ENCODE measurements at places on chromosomes 4 and X. TPM values are rescaled to one million over a fixed set of nuclear protein-coding genes. Genes with fewer than 3 reads are reported as not detected.

DNA sequence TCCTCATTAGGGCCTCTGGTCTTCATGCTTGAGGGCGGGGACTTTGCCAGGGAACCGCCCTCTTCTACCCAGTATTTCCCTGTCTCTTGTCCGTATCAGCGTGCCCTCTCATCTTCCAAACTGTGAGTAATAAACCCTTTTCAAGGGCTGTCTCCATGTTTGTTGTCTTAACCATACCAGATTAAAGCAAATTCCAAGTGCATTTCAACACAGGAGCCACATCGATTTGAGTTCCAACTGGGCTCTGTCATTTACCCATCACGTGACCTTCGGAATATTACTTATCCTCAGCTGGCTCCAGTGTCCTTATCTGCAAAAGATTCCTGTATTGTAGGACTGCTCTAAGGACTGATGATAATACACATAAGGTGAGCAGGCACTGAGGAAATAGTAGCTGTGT, 6.4 kb upstream of the PHEX start:
- DNase-seq: no peak
- H3K27me3 ChIP-seq: no peaks in the 10 kb centered on the region
- no peaks in the 10 kb centered on the region for H3K36me3 ChIP-seq
- no peak overlapping the region for H3K27ac ChIP-seq

DNA sequence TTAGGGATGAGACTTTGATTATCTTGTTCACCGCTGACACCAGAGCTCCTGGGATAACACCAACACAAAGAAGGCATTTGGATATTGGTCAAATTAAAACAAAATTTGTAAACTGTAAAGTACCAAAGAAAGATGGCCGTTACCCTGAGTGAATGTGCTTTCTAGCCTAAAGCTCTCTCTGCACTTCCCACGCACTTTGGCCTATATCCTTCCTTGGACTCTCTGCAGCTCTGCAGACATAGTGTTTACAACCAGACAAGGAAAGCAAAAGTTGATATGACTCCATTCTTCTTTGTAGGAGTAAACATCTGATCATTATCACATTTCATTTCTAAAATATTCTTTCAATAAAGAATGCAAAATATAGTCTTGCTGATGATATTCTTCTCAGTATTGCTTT, 44.8 kb upstream of the PITX2 start:
- DNase-seq: no peak
- no peak overlapping the region for H3K27ac ChIP-seq
- H3K4me3 ChIP-seq: no peak overlapping the region
- no peaks in the 10 kb centered on the region for H3K36me3 ChIP-seq
- no peaks in the 10 kb centered on the region for H3K4me1 ChIP-seq
- no peaks in the 10 kb centered on the region for H3K27me3 ChIP-seq

DCAF12L1 gene
- total RNA-seq: 4.2 TPM

DMRTC1 gene
- total RNA-seq: 0.41 TPM

CXorf65 gene
- 3.0 TPM for total RNA-seq

Data from kidney (tissue), 22 donors.